Vagina (tissue), 2 donors: ENCODE measurements at places on chromosomes 6 and 20.

DNA sequence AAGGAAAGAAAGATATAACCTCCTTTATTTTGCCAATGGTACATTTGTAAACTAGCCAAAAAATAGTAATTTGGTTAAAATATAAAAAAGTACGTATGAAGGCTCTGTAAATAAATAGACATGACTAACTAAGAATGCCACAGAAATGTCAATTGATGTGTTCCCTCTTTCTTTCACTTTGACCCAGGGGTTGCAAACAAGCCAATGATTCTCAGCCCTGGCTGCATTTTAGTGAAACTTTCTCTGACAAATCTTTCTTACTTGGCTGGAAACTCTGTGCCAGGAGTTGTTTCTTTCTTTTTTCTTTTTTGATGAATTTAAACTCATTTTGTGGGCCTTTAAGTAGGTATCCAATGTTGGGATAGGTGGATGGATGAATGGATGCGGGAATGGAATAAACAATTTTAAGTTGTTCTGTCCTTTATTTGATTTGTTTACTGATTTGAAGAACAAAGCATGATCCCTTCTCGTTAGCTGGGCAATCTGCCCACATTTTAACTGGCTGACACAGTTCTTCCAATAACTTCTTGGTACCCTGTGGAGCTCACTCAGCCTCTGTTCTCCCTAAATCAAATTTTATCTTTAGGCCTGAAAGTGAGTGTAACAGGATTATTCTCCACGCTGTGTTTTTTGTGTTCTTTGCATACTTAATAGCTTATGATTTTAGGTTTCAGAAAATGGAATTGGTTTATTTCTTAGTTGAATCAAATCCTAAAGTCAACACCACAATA is 58.6 kb upstream of the GCLC start:
- no peak for DNase-seq

- no peak for DNase-seq
These were observed 30.3 kb downstream of the ZNF318 start for GRCh38 chr6:43339168-43339567.

- DNase-seq, result no peak
These were observed 14.9 kb downstream of the IP6K3 start for GRCh38 chr6:33731751-33732282.

DNA sequence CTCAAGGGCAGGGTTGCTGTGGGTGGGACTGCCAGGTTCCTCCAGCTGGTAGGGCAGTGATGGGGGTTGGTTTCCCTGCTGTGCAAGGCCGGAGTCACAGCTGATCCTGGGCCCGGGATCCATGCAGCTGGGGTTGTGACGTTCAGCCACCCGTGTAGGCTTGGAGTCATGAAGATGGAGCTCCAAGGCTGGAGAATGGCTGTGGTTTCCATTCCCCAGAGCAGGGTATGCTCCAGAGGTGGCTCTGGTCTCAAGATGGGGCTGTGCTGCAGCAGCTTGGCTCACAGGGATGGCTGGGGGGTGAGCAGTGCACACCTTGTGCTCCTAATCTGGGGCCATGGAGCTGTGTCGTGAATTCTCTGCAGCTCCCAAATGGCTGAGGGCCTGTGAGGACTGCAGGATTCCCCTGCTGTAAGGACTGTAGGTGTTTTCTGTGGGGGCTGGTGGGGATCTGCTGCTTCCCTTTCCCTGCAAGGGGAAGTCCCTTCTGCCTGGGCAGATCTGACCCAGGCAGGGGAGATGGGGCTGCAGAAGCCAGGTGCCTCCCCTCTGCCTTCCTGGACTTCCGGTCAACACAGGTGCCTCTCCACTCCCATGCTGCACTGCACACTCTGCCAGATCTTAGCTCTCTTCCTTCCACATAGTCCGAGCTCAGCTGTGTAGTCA is 15.9 kb downstream of the KIF25 start:
- peak; percentile 79 for DNase-seq

- DNase-seq, result no peak
These were observed 520.4 kb downstream of the ADGRB3 start for GRCh38 chr6:69155467-69155866.

GRCh38 chr6:15368873-15369272 is 123.0 kb downstream of the JARID2 start:
- DNase-seq, result no peak

DNA sequence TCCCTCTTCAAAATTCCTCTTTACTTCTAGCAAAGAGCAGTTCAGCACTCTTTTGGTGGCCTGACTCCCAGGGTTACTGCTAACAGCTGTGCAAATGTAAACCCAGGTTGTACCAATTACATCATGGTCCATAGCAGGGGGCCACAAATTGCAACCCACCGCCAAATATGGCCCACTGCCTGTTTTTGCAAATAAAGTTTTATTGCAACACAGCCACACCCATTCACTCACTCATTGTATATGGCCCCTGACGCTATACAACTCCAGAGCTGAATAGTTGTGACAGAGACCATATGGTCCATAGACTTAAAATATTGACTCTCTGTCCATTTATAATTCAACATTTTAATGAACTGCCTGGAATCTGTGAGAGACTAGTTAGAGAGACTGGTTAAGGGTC is 233.4 kb downstream of the NFATC2 start:
- no peak for DNase-seq

DNA sequence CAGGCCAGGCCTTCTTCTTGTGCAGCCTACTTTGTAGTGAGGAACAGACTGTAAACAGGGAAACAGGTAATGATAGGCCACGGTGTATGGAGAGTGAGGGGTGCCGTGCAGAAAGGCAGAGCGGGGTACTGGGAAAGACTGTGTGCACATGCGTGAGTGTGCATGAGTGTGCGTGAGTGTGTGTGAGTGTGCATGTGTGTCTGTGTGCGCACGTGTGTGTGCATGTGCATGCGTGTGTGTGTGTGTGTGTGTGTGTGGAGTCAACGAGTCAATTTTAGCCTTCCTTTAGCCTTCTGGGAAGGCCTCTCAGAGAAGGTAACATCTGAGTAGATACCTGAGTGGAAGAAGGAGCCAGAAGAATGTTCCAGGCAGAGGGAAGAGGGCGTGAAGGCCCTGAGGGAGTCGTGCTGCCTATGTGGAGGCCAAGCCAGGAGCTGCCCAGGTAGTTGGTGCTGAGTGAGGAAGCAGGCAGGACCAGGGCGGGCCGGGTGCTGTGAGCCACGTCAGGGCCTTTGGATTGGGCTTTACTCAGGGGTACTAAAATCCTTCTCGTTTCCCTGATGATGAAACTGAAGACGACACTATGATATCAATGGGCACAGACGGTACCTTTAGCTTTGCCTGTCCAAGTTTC is 6.3 kb downstream of the APCDD1L start:
- DNase-seq, result no peak

GRCh38 chr6:71584712-71585436 is 296.3 kb downstream of the OGFRL1 start:
- no peak for DNase-seq

DNA sequence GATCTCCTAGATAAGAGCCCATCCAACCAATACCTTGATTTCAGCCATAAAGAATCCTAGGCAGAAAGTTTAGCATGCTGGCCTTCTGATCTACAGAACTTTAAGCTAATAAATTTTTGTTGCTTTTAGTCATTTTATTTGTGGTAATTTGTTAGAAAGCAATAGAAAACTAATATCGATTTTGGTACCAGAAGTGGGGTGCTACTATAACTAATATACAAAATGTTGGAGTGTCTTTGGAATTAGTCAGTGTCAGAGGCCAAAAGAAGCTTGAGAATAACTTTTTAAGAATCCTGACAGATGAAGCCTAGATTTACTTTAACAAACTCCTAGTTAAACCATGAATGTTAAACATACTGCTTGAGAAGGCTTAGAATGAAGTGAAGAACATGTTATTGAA is 83.6 kb upstream of the HSF2 start:
- DNase-seq, result no peak

DNA sequence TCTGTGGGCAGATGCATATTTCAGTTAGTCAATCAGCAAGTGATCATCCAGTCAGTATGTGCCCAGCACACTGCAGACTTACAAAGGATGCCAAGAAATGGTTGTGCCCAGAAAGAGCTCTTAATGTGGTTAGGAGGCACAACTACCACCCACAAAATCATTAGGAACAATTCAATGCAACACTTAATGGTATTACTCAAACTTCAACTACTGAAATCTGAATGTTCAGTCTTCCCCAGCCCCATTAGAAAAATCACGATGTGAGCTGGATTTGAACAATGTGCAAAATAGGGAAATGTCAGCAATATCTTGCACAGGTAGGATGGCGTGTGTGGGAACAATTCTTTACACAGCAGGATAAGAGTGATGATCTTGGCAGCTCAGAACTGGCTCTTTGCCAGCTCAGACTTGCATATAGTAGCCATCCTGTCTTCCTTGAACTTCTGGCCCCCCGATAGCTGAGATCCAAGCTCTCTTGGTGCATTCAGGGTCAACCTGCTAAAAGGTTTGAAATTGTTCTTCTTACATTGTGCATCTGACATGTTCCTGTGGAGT is 556.7 kb upstream of the HTR1E start:
- DNase-seq, result no peak

GRCh38 chr6:50565004-50565403 is 148.3 kb upstream of the TFAP2D start:
- no peak for DNase-seq

DNA sequence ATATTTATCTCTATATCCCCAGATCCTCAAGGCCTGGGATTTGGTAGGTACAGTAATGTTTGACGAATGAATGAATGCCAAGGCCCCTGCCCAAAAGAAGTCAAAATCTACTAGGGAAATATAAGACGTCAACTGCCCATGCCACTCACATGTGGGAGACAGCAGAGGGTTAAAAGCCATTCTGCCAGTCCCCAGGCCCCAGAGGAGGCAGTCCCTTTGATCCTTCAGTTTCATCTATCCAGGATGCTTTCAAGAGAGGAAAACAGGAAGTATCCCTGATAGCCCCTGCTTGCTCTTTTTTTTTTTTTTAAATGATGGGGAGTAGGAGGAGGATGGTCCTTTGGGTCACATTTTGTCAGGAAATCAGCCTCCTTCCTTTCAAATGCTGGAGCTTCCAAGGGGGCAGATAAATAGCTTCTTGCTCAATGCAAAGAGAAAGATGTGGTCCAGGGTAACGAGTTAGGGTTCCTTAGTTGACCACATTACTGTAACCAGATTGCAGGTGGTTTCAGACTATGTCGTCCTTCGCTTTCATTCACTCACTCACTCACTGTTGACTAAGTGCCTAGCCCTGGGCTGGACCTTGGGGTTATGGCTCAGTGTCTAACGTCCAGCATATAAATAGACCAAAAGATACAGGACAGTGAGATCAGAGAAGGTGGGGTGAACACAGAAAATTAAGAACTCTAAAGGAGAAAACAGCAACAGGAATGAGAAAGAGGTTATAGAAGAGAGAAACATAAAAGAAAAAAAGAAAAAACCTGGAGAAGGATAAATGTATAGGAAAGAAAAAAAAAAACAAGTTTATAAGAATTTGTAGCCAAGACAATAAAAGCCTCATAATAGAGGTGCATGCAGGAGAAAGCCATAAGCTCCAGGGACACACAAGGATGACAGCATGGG is 64.6 kb upstream of the PIM1 start:
- no peak for DNase-seq

DNA sequence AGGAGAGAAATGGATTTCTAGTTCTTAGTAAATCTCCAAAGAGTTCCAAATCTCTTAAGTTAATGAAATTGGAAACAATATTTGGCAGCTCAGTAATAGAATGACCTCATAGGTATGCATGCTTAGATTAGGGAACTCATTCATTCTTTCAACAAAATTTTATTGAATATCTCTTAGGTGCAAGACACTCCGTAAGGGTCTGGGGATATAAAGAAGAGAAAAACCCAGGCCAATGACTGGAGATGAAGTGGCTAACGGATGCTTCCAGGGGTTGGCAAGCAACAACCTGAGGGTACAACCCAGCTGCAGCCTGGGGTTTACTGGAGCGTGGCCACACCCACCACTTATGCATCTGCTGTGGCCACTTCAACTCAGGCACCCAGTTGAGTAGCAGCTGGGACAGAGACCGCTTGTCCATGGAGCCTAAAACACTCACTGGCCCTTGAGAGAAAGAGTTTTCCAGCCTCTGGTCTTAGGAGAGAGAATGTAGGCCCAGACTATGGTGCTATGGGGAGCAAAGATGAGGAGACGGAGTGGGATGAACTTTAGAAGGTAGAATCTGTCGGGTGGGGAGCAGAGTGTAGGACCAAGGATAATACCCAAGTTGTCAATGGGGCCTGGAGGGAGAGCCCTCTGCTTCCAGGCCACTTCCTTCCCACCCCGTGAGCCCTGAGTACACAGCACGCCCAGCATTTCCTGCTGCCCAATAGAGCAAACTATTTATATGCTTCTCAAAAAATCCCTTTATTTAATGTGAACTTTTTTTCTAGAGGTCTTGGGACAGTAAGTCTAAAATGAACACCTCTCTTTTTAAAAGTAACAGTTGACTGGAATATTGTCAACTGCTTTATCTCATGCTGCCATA is 46.8 kb upstream of the PXDC1 start:
- DNase-seq, result no peak

- DNase-seq, result no peak
These were observed 66.0 kb upstream of the SYNDIG1 start for GRCh38 chr20:24403406-24403805.

DNA sequence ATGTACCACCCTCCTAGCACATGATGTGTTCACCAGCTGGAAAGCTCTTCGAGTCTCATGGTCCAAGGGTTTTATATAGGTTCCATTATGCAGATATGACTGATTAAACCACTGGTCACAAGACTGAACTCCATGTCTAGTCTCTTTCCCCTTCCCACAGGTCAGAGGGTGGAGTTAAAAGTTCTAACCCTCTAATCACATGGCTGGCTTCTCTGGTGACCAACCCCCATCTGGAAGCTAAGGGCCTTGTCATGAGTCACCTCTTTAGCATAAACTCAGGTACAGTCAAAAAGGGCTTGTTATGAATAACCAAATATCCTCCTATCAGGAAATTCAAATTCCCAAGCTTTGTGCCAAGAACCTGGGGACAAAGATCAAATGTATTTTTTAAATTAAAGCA is 52.0 kb upstream of the KLHL31 start:
- no peak for DNase-seq

DNA sequence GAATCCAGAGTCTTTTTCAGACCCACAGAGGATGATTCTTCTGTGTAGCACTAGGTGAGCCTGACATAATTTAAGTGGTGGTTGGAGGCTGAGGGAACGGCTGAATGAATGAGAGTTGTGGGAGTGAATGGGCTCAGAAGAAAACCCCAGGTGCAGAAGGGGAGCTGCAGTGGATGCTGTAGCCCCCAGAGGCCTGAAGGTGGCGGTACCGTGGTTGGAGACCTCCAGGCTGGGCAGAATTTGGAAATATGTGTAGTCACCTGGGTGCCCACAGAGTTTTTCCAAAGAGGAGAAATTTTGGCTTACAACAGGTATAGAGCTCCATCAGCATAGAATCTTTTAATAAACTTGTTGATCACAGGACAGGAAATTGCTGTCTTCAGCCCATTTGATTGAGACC is 6.5 kb upstream of the RAET1G start:
- DNase-seq, result no peak

- no peak for DNase-seq
These were observed 61.2 kb upstream of the TRAF3IP2 start for GRCh38 chr6:111666847-111667246.
